ENCODE measurements at places on chromosomes 7 and 10.

DNA sequence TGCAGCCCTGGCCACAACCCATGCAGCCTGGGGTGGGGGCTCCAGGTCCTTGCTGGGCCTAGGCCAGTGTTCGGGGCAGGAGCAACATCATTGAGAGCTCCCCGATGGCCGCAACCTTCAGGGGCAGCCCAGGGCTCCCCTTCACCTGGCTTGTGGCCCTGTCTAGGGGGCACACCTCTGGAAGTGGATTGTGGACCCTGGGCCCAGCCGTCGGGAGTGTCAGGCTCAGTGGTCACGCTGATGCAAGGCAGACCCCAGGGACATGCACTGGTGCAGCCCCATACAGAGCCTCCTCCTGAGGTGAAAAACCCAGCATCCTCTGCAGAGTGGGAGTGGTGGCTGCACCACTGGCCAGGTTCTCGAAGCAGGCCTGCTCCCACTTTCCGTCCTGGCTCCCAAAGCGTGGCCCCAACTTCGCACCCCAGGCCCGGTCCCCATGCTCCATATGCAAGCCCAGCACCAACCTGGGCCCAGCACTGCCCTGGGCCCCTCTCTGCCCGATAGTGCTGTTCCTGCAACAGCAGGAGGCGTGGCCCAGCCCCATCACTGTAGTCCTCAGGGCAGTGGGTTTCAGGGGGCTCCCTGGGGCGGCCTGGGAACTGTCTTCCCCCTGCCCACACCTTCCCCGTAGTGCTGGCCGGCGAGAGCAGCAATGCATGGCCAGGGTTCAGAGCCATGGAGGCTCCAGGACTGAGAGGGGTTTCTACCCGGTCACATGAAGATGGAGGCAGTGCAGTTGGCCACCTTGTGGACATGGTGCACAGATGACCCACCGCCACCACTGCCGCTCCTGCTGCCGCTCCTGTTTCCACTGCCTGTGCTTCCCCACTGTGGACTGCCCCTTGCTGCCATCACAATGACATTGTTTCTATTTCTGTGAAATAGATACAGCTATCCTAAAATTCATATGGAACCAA, 303.9 kb upstream of the NRG3 start:
- DNase-seq: no peak

- no peak for DNase-seq
Observed at GRCh38 chr7:150977382-150978125, 567 bp downstream of the KCNH2 start.

GRCh38 chr7:24611130-24611529, 37.9 kb downstream of the PALS2 start:
- no peak for DNase-seq

GRCh38 chr7:713488-714230, 12.8 kb upstream of the DNAAF5 start:
- DNase-seq: no peak

DNA sequence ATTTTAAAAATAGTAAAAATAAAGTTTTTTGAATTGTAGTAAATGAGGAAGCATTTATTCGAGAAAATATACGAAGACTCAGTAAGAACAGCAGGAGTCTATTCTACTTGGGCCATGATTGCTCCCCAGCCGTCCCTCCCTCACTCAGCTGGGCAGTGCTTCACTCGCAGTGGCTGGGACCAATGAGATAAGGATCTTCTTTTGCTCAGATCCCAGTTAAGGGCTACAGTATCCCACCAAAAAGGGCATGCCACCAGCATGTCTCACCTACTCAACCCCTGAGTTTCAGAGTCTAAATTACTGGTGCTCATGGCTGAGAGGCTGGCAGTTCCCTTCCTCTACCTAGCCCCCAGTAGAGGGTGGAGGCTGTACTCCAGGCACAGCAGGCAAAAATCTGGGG, 455.7 kb upstream of the PFKP start:
- DNase-seq: no peak

- no peak for DNase-seq
Observed at GRCh38 chr10:89327803-89328441, at the start of gene IFIT3. Gene IFIT3, plus strand, starts transcription at chr10:89327997. Its CDS starts 77 bp downstream, at chr10:89328074.

- no peak for DNase-seq
Observed at GRCh38 chr7:77796960-77797359, 1.3 kb downstream of the TMEM60 start.

- no peak for DNase-seq
Observed at GRCh38 chr10:109741712-109742111, 181.6 kb downstream of the XPNPEP1 start.

DNA sequence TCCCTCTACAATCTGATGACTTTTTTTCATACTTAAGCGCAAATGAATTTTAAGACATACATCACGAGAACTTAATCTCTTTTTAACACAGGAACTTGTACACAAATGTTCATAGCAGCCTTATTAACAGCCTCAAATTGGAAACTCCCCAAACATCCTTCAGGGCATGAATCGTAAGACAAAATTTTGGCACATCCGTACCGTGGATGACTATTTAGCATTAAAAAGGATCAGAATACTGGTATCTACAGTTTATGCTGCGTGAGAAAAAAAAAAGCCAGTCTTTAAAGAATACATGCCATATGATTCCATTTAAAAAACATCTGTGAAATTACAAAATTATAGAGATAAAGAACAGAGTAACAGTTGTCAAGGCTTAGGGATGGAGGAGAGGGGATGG, 46.8 kb downstream of the PDE1C start:
- no peak for DNase-seq

DNA sequence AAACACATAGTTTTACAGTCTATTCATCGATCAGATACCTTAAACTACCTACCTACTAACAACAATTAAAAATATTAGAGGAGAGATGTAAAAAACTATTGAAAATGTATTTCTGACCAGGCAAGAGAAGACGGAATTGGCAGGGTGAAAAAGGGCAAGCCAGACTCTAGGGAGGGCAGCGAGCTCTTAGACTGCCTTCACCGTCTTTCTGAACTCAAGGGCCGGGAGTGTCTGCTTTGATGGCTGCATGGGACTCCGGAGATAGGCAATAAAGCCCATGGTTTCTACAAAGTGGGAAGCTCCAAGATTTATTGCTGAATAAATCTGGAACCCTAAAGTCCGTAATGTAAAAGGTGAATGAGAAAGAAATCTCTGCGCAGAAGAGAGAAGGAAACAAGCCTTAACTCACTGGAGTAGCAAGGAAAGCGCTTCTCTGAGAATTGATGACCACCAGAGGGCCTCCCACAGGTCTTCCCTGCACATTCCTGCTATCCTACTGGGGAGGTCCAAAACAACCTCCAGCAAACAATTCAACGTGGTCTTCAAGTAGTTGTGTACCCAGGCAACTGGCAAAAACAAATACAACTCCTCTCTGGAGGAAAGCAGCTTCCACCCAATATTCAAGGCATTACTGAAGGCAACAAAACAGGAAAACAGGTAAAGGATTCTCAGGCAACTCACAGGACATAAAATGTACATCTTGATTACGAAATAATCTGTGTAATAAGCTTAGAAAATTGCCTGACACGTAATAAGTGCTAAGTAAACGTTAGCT, 181.3 kb downstream of the SDK1 start:
- no peak for DNase-seq

DNA sequence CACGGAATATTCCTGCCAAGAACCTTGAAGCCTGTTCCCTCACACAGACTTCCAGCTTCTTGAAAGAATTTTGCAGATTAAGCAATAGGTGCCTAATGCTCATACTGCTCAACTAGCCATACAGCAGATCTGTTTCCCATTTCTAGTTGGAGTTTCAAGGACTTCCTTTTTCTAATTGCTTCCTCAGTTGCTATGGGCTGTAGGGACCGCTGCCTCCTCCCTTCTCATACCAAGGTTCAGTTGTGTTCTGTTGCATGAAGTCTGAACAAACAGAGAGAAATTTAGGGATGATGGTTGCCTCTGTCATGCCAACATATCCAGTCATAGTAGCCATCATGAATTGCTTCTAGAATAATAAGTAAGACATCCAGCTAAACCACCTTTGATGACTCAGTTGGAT, 6.8 kb downstream of the ITGA8 start:
- no peak for DNase-seq

GRCh38 chr7:153370092-153370491, 610.5 kb downstream of the ACTR3B start:
- no peak for DNase-seq

DNA sequence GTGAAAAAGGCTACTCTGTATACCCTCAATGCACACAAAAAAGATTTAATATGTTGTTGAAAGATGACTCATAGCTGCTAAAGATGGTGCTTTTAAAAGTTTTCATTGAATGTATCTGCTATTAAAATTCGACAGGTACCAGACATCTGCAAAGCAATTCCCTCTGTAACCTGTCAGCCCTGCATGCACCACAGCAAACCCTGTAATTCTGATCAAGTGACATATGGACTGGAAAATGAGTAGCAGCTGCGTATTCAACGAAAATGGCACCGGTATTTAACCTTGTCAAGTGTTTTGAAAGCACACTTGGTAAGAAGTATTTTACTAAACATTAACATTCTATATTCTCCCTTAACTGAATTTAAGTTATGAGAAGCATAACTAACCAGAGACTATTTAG, 58.2 kb upstream of the PTPRN2 start:
- no peak for DNase-seq

GRCh38 chr7:157540606-157541294, 203.9 kb downstream of the DNAJB6 start:
- no peak for DNase-seq

DNA sequence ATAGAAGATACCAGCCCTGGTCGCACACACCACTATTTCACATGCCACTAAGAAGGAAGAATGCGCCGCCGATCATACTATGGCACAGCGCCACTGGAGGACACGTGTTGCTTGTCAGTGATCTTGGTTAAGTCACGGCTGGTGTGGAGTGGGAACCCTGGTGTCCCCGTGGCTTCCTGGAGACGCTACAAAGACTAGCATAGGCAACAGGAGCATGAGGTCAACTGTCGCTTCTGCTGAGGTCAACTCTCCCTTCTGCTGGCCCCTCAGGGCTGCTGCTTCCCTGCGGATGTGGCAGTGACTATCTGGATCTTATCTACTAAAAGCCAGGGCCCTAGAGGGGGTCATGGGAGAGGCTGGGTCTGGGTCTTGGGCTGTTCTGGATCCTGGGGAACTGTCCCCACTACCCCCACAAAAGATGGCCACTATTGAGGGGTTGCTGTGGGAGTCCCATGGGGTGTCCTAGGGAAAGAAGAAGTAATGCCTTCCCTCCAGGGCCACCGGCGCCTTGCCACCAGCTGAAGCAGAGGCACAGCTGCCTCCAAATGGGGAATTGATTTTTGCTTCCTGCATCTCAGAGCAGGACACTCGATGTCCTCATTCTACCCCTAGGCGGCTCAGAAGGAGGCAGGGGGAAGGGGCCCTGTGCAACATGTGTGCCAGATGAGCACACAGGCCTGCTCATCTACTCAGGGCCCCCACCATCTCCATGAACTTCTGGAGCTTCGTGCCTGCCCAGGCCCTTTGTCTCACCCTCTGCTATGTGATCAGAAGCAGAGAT, 76.6 kb upstream of the PPIF start:
- DNase-seq: no peak

Measured in stimulated activated CD8-positive, alpha-beta memory T cell treated with anti-CD3 and anti-CD28 coated beads, Interleukin-7, amount 100 ng/mL, for 1 hour (primary cell).